Mesothelial cell of epicardium (in vitro differentiated cells): ENCODE measurements at places on chromosomes 2 and 18.
A peak's percentile ranks its signal among the peaks of the same experiment; 100 is the strongest.

DNA sequence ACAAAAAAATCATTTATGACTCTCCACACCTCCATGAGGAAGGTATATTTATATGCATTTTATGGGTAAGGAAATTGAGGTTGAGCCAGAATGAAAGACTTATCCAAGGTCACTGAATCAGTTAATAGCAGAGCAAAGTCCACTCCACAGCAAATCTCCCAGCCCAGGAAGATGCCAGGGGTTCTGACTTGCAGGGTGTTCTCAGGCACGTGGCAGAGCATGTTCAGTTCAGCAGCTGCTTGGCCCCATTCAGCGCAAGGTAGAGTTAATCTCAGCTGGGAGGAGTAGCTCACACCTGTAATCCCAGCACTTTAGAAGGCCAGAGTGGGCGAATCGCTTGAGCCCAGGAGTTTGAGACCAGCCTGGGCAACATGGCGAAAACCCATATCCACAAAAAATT, 17.8 kb upstream of the DGKD start:
- H3K4me1 ChIP-seq, result no peaks in the 10 kb centered on the region
- H3K27ac ChIP-seq, result no peak overlapping the region
- no peak overlapping the region for H3K4me3 ChIP-seq
- peaks cover 15% of the 10 kb centered on the region for H3K27me3 ChIP-seq
- no peaks in the 10 kb centered on the region for H3K36me3 ChIP-seq
- no peak for DNase-seq

DNA sequence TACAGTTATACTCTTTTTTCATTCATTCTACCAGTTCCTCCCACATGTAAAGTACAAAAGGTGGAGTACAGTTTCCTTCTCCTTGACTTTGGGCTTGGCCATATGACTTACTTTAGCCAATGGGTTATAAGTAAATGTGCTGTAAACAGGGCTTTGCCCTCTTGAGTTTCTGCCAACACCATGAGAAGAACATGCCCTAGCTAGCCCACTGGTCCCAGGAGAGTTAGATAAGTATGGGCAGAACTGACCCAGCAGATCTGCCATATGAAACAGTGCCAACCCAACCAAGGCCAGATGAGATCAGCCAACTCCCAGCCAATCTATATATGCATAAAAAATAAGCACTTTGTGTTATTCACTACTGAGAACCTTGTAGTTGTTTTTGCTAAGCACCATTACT, 25.5 kb downstream of the ZC3H8 start:
- no peak overlapping the region for H3K4me3 ChIP-seq
- H3K27me3 ChIP-seq, result no peaks in the 10 kb centered on the region
- DNase-seq, result no peak
- H3K4me1 ChIP-seq, result no peaks in the 10 kb centered on the region
- no peak overlapping the region for H3K27ac ChIP-seq

- H3K4me3 ChIP-seq, result no peak overlapping the region
- no peak overlapping the region for H3K27ac ChIP-seq
- H3K36me3 ChIP-seq, result peaks cover 2% of the 10 kb centered on the region
- no peak for DNase-seq
Measured at GRCh38 chr18:28823506-28824182, 646.7 kb upstream of the CDH2 start.

DNA sequence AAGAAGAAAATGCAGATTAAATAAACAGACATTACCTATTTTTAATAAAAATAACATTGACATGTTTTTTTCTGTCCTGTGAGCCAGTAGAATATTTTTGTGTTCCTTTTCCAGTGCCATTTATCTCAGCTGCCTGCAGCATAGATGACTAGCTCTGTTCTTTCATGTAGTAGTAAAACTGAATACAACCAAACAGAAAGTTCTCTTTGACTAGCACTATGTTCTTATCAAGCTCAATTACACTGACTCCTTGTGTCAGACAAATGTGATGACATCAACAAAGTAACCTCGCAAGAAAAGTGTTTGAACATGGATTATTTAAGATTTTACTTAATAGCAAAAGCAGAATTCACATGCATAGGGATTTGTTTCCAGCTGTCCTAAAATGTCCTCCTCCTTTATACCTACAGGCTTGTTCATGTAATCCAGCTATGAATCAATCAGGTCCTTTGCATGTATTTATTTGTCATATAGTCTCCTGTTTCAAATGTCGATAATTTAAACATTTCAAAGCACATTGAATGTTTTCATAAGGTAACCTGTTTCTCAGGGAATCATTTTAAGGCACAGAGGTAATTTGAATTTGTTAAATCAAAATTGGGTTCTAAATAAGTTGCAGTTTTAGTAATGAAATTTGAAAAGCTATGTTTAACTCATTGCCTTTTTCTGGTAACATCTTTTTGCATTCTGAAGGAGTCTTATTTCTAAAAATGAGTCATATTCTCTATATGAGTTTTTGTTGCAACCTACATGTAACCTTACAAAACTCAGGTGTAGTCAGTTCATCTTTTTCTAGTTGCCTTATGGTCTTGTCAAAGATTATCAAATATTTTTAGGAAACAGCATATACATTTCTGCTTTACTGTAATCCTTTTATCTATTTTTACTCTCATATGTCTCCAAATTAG, 215.3 kb upstream of the GULP1 start:
- H3K4me3 ChIP-seq, result no peak overlapping the region
- DNase-seq, result no peak
- H3K36me3 ChIP-seq, result peaks cover 7% of the 10 kb centered on the region
- no peaks in the 10 kb centered on the region for H3K27me3 ChIP-seq
- no peak overlapping the region for H3K27ac ChIP-seq
- H3K4me1 ChIP-seq, result no peaks in the 10 kb centered on the region

DNA sequence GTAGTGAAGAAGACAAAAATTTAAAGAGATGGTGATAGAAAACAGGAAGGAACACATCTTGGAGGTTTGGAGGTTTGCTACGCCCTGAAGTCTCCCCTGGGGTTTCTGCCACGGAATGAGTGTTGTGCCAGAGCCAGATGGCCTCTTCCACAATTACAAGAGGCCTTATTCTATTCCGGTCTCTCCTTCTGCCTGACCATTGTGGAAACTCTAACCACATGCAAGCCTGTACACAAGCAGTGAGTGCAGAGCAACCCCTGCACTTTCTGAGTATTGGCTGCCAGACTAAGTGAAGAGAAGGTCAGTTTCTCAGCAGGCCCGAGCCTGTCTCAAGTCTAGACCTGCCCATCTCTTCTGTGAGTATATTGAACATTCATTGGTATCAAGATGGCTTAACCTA, 22.7 kb upstream of the MYO1B start:
- no peaks in the 10 kb centered on the region for H3K27me3 ChIP-seq
- H3K36me3 ChIP-seq, result no peaks in the 10 kb centered on the region
- peaks cover 21% of the 10 kb centered on the region for H3K4me1 ChIP-seq
- no peak for DNase-seq
- no peak overlapping the region for H3K4me3 ChIP-seq

GRCh38 chr2:128626760-128627511, 308.3 kb upstream of the HS6ST1 start:
- H3K27me3 ChIP-seq, result no peaks in the 10 kb centered on the region
- H3K27ac ChIP-seq, result no peak overlapping the region
- no peak for DNase-seq
- H3K36me3 ChIP-seq, result no peaks in the 10 kb centered on the region

- no peak overlapping the region for H3K4me3 ChIP-seq
- H3K27me3 ChIP-seq, result no peaks in the 10 kb centered on the region
- H3K36me3 ChIP-seq, result no peaks in the 10 kb centered on the region
- no peak for DNase-seq
- H3K27ac ChIP-seq, result no peak overlapping the region
Measured at GRCh38 chr2:30301551-30301950, 70.2 kb downstream of the LBH start.

DNA sequence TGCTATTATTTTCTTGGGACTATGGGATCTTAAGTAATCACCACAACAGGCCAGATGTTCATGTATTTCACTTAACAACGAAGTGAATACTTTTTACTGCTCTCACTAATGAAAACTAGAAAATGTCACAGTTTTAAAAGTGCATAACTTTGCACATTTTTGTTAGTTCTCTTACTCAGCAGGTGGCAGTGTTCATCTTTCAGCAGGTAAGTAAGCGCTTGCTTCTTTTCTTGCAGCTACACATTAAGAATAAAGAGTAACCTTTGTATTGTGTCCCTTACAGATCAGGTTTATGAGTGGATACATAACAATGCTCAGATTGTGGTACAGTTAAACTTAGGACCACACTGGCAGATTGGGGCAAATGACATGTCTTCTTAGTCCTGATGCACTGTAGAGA, 61.0 kb downstream of the DAW1 start:
- H3K4me3 ChIP-seq, result no peak overlapping the region
- H3K27ac ChIP-seq, result no peak overlapping the region
- no peaks in the 10 kb centered on the region for H3K36me3 ChIP-seq
- no peak for DNase-seq

DNA sequence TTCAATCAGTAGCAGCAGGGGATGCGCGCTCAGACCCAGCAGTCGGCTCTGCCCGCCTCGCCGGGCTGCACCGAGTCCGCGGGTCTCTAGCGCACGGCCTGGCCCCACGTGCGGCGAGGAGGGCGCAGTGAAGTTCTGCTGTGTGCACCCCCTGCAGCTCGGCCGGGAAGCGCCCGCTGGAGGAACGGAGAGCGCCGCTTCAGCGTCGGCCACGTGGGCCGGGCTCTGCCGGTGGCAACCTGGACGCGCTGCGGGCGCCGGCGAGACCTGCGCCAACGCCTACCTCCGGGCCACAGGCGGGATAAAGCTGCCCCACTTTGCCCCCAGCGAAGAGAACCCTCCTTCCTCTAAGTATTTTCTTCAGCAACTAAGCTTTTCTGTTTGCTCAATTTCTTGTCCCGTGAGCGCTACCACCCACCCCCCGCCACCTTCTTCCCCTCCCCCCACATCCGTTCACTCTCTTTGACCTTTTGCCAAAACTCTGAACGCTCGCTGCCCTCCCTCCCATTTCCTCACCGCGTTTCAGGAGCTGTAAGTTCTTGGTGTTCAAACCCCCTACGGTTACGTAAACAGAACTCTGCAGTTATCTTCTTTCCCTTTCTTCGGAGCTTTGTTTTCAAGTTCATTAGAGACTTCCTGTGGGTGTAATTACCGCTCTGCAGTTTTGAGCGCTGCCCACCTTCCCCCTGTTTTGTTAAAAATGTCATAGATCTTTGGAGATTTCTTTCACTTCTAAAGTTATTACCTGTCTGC, 42.6 kb upstream of the EDAR start:
- H3K36me3 ChIP-seq, result peaks cover 1% of the 10 kb centered on the region
- DNase-seq, result peak; percentile 55
- peak overlapping the region; percentile 68 for H3K4me3 ChIP-seq
- peaks cover 25% of the 10 kb centered on the region for H3K4me1 ChIP-seq
- peak overlapping the region; percentile 62 for H3K27ac ChIP-seq
- no peaks in the 10 kb centered on the region for H3K27me3 ChIP-seq

- H3K36me3 ChIP-seq, result no peaks in the 10 kb centered on the region
- H3K27ac ChIP-seq, result no peak overlapping the region
- H3K27me3 ChIP-seq, result no peaks in the 10 kb centered on the region
- H3K4me1 ChIP-seq, result no peaks in the 10 kb centered on the region
- H3K4me3 ChIP-seq, result no peak overlapping the region
Measured at GRCh38 chr2:22076454-22076853, 952.7 kb downstream of the TDRD15 start.

- peaks cover 5% of the 10 kb centered on the region for H3K4me1 ChIP-seq
- DNase-seq, result no peak
- H3K27me3 ChIP-seq, result peaks cover 3% of the 10 kb centered on the region
- no peaks in the 10 kb centered on the region for H3K36me3 ChIP-seq
- H3K27ac ChIP-seq, result no peak overlapping the region
- H3K4me3 ChIP-seq, result no peak overlapping the region
Measured at GRCh38 chr2:108189316-108189715, 50.5 kb upstream of the SULT1C3 start.

DNA sequence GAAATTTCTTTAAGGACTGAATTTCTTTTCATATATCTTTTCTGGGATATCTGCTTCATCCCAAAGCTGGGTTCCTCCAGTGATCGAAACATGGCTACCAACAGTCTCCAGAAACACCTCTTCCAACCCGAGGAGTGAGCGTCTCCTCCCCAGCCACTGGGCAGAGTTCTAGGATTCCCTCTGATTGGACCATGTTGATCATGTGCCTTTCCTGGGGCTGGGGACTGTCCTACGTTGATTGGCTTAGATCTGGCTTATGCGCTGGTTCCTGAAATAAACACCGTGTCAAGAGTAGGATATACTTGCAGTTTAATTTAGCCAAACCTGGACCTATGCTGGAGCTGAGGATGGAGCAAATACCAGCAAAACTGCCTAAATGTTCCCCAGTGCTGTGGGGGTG, 55.5 kb upstream of the SLC16A14 start:
- no peak overlapping the region for H3K27ac ChIP-seq
- no peaks in the 10 kb centered on the region for H3K4me1 ChIP-seq

DNA sequence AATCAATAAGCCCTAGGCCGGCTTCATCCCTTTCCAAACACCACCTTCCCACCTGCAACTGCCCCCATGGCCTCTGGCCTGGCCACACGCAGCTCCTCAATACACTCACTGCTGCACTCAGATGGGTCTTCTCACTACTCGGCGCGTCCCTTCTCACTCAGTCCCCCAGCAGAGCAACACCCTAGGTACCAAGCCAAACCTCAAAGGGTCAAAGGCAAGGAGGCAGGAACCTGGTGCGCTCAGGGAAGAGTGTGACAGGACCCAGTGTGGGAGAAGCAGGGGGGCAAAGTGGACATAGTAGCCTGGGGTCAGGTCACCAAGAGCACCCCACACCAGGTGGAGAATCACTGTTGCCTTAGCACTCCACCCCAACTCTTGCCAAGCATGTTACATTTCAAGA, 90.6 kb downstream of the TTC32 start:
- no peak for DNase-seq
- no peaks in the 10 kb centered on the region for H3K27me3 ChIP-seq
- H3K4me1 ChIP-seq, result no peaks in the 10 kb centered on the region

DNA sequence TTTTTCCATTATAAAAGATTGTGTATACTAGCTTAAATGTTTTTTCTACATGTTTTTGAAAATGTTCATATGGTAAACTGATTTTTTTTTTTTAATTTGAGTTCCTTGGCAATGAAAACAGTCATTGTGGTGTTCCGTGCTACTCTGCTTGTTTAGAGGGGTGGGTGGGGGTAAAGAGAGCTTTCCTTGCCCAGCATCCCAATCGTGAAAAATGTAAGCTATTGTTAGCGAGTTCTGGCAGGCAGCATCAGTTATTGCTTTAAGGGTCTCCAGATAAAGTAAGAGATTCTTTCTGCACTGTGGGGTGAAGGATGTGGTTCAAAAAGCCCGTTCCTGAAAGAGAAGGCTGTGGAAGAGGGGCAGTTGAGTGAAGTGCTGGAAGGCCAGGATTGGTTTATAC, 118.4 kb downstream of the TANC1 start:
- peaks cover 76% of the 10 kb centered on the region for H3K4me1 ChIP-seq
- DNase-seq, result no peak
- H3K27ac ChIP-seq, result peak overlapping the region; percentile 87

DNA sequence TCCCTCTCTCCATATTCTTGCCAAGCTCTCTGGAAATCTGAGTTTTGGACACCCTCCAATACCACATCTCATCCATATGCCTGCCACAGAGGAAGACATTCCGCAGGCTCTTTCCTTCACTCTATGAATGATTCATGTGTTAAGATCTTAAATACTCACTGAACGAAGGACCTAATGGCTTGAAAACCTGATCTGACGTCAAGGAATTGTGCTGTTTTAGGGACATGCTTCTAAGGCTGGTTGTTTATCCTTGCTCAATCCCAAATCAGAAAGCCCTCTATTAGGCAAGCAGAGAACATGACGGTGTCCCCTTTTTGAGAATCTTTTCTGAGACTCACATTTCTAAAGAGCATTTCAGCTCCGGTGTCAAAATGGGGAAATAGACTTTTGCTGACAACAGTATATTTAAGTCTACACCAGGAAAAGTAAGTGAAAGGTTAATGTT, 83.7 kb upstream of the GALNT5 start:
- no peaks in the 10 kb centered on the region for H3K36me3 ChIP-seq
- no peak for DNase-seq
- no peaks in the 10 kb centered on the region for H3K27me3 ChIP-seq
- no peak overlapping the region for H3K4me3 ChIP-seq
- peaks cover 11% of the 10 kb centered on the region for H3K4me1 ChIP-seq
- H3K27ac ChIP-seq, result peak overlapping the region; percentile 9
